ENCODE measurements at places on chromosomes 4 and X. TPM values are rescaled to one million over a fixed set of nuclear protein-coding genes. Genes with fewer than 3 reads are reported as not detected.

DNA sequence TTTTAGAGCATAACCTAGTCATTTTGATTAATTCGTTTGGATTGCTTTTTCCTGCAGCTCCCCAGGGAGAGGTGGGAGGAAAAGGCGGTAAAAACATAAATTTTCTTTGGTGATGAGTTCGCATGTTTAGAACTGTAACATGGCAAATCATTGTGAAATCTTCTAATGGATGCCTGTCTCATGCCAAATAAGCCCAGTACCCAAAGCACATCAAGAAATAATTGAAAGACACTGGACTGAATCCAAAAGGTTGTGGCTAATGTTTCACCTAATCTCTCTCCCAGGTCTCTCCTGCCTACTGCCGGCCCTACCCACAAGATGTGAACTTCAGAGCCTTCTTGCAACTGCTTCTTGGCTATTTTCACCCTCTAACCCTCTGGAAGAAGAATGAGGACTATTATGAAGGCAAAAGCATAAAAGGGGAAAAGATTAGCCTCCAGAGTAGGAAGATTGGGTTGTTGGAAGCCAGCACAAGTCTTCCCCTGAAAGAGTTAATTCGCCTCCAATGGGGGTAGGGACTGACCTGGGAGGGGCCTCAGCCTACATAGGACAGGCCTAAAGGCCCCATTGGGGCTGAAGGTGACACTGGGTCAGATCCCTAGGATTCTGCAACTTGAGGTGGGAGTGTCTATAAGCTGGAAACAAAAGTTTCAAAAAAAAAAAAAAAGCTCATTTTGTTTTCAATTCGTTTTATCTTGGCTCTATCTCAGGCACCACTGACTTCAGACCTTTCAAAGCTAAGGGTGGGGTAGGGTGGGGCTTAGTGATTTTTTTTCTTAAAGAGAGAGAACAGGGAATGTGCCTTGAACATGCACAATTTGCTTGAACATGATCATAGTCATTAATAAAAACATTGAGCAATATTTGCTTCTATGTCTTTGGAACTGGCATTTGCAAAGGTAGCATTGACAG is 278.6 kb upstream of the KLF3 start:
- peak; percentile 87 for DNase-seq

LIMCH1 gene
- total RNA-seq: 15.5 TPM

TCEAL7 gene
- total RNA-seq: 16.0 TPM

NMU gene
- total RNA-seq: 8.2 TPM

DNA sequence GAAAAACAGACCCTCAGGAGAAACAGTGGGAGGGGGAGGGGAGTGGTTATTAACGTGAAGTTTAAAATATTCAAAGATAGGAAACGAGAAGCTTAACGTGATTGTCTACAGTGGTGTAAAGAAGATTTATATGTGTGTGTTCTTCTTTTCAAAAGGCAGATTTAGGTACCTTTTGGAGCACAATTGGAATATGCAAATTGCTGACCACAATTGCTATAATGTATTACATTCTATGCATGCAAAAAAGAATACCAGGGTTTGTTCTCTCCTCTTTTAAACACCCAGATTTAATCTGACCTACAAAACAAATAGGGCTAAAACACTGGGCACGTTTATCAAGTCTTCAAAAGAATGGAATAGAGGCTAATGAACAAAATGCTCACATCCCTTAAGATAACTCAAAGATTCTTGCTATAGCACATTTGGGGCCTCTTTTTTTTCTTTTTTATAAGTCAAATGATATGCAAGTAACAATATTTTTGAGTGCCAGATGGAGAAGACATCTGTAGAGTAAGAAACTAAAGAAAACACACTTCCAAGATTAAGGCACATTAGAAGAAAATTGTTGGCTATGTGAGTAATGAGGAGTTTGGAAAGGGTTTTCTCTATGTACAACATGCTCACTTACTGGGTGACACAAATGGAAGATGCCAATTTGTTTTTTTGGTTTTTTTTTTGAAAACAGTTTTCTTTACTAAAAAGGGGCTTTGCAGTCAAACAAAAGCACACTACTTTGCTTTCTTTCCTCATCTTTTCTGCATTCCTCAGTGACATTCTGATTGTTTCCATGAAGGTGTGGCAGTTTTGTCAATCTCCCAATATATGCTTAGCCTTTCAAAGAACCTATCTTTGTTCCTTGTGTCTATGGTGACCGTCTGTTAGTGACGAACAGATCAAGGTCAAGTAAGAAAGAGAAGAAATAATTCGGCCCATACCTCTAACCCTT is 240.3 kb downstream of the PALLD start:
- no peak for DNase-seq

Data from epithelial cell of proximal tubule (primary cell).